ENCODE measurements at places on chromosomes 12 and 14.

GRCh38 chr14:93706360-93706955 lies 81.8 kb downstream of the PRIMA1 start:
- DNase-seq, result no peak

GRCh38 chr14:58133739-58134138 lies 18.3 kb downstream of the ARMH4 start:
- DNase-seq, result peak; percentile 77

DNA sequence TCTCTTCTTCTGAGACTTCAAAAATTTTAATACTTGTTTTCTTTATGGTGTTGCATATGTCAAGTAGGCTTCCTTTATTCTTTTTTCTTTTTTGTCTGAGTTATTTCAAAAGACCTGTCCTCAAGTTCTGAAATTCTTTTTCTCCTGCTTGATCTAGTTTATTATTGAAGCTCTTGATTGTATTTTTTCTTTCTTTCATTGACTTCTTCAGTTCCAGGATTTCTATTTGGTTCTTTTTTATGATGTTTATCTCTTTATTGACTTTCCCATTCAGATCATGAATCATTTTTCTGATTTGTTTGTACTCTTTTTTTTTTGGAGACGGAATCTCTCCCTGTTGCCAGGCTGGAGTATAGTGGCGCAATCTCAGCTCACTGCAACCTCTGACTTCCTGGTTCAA lies 34.1 kb downstream of the IFT43 start:
- DNase-seq, result no peak

GRCh38 chr14:100838493-100839314 lies 12.8 kb downstream of the MEG3 start:
- no peak for DNase-seq

DNA sequence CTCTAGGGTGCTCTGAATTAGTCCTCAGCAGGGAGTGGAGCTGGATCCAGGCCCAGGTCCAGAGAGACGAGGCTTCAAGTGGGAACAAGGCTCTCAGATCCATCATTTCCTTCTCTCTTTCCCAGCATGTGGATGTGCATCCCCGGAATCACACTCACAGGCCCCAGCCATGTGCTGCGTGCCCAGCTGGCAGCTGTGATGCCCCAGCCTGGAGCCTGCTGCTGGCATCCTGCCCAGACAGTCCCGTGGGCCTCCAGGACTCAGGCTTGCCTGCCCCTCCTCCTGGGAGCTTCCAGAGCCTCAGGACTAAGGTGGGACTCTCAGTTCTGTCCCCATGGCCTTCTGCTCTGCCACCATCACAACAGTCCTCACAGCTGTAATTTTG lies 6.2 kb upstream of the KRT84 start:
- DNase-seq, result no peak

DNA sequence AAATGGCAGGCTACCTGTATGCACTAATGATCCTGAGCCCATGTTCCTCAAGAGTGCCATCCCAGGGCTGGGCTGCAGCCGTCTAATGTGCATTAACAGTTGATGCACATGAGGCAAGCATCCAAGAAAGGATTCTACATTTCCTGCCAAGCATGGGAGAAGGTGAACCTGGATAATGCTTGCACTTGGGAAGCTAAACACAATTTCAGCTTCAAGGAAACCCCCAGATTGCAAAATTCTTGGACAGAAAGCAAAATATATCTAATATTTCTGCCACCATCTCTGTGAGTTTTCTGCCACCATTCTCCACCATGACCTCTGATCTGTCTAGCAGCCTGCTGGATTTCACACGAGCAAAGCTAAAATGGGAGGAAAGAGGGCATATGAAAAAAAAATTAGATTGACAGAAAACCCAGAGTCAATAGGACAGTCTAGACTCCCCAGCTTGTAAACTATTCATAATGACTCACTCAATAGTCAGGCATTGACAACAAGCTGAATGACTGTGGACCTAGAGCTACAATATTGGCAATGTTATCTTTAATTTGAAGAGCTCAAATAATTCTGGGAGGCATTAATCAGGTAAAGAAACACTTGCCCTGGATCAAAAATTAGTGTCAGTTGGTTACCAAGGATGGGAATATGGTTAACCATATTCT lies 91.9 kb upstream of the BCL2L14 start:
- DNase-seq, result peak; percentile 26

DNA sequence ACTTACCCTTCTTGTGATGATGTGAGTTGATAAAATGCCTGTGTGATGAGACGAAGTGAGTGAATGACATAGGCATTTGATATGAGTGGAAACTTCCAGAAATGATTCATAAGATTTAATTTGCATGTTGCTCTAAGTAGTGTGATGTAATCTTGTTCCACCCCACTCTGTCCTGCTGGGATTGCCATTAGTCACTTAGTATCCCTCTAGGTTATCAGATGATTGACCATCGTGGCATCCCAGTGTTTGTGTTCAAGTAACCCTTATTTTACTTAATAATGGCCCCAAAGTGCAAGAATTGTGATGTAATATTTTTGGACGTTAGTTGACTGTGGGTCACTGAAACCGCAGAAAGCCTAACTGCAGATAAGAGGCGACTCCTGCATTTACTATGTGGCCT lies 214.4 kb upstream of the DIO2 start:
- DNase-seq, result peak; percentile 90

DNA sequence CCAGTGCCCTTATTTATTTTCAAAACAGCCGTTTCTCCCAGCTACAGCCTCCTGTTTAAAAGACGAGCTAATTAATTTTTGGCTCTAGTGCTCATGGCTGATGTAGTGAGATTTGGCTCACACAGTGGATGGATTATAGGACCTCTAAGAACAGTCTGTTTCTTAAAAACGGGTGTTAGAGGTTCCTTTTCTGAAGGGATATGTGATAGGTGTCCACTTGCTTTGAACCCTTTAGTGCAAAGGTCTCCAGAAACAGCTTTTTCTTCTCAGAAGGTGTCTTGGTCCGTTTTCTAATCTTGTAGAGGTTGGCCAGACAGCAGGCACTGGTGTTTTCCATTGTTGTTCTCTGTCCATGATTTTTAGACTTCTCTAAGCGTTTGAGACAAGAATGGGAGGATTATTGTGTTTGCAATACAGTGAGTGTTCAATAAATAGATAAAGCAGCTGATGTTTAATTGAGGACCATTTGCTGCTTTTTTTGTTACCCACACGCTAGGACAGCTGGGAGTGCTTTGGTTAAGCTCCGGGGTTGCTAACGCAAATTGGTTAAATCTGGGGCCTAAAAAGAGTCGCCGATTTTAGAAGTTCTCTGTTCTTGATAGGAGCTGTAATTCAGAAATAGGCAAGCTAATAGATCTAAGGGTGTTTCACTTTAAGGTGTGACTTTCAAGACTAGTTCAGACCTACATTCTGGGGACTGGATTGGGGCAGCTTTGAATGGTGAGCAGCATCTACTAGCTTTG lies 1.0 kb downstream of the BORCS5 start:
- no peak for DNase-seq

DNA sequence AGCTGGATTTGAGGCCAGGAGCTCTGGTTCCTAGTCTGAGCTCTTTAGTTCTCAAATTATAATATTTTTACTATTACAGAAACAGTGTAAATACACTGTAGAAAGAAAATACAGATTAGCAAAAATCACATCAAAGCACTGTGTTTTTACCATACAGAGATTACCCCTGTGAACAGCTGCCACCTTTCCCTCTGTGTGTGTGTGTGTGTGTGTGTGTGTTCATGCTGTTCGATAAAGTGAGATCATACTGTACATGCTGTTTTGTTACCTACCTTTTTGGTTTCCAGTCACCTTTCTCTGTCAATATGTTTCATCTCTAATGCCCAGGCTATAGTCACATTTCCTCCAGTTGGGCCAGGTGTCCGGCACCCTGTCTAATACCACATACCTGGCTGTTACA lies 26.9 kb downstream of the MVK start:
- no peak for DNase-seq

- DNase-seq, result no peak
These were observed 576.1 kb downstream of the ALG10 start for GRCh38 chr12:34598352-34598827.

GRCh38 chr12:96786791-96787190 lies 120.3 kb upstream of the NEDD1 start:
- DNase-seq, result no peak

DNA sequence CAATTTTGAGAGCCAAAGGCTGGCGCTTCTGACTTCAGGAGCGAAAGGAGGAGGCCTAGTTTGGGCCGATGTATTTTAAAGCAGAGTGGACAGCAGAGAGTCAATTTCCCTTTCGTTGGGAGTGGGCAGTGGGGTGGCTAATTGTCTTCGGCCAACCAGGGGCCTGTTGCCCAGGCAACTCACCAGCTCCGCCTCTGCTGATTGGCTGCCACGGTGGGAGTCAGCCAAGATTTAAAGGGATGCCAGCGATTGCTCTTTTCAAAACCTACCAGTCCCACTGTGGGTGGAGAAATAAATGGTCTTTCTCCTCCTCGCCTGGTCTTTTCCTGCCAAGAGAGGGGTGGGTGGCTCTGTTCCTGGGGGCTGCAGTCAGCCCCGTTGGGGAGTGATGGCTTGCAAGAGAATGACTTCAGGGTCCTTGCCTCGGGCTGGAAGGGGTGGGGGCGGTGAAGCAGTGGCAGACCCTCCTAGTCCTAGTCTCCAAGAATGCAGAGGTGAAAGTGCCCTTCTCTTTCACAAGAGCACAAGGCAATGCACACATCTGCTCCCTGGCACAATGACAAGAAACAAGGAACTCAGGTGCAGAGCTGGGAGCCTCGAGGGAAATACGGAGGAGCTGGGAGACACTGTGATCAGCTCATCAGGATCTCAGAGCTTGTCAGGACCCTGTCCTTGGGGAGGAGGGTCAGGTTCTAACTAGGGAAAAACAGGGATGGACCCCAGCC lies 37.7 kb downstream of the RASAL1 start:
- no peak for DNase-seq

DNA sequence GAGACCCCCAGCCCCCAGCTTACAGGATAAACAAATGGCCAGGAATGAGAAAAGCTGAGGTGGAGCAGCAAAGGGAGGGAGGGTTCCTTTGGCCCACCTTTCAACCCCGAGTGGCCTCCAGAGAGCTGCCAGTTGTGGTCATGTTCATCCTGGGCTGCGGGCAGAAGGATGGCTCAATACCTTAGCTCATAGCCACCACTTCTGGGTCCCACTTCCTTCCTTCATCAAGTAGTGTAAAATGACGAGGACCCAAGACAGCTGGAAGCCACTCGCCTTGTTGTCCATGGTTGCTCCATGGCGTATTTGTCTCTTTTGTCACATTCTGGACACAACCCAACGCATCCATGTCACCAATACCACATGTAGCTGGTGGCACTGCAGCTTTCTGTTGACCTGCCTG lies 24.2 kb downstream of the CRACR2A start:
- DNase-seq, result no peak

DNA sequence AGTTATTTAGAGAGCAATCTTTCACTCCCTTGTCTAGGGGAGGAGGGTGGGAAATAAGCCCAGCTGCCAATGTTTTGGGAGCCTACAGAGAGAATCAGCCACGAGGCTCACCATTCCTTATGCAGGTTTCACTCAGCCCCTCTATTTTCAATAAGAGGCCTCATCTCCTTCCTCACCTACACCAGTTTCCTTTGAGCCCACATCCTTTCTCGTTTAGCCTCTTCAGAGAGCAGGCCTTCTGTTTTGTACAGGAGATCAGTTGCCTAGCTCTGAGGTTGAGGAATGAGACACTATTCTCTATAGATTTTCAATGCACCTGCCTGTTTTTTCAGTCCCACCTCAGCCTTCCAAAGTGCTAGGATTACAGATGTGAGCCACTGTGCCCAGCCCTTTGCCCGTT lies 17.9 kb downstream of the SNAPC1 start:
- DNase-seq, result no peak

- DNase-seq, result no peak
These were observed 176.8 kb downstream of the KIF26A start for GRCh38 chr14:104315169-104315568.

GRCh38 chr12:65082406-65082805 lies 38.7 kb downstream of the WIF1 start:
- DNase-seq, result no peak

DNA sequence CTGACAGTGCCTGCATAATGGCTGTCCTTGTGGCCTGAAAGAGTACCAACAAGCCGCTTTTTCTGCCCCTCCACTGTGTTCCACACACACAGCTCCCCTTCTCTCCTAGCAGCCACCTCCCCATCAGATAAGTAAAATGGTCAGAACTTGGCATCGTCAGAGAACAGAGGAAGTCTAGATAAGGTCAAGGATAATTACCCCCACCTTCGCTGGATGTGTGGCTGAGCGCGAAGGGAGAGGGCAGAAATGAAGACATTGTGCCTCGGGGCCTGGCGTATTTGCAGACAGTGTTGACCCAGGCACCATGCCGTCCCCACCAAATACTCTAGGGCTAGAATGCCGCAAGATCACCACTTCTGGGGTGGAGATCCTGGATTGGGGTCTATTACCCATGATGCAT lies 30.6 kb downstream of the FBXO21 start:
- DNase-seq, result no peak

- peak; percentile 84 for DNase-seq
These were observed 14.5 kb downstream of the FBXL14 start for GRCh38 chr12:1579651-1580435.

DNA sequence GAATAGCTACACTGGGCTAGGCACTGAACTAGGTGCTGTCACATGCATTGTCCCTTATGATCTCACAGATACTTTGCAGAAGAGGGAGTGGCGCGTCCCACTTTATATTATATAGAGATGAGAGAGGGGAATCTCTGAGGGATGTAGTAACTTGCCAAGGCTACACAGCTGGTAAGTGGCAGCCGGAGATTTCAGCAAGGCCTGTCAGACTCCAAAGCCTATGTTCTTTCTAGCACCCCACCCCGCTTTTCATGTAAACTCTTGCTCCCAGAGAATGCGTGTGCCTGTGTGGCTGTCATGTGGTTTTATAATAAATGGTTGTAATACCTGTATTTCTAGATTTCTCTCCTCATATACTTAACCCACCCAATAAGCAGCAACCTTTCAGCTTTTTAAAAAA lies 39.1 kb downstream of the WDR20 start:
- DNase-seq, result no peak

GRCh38 chr14:102951799-102952198 lies 29.3 kb downstream of the AMN start:
- peak; percentile 90 for DNase-seq

- no peak for DNase-seq
These were observed 126.7 kb downstream of the PRKD1 start for GRCh38 chr14:29800961-29801360.

DNA sequence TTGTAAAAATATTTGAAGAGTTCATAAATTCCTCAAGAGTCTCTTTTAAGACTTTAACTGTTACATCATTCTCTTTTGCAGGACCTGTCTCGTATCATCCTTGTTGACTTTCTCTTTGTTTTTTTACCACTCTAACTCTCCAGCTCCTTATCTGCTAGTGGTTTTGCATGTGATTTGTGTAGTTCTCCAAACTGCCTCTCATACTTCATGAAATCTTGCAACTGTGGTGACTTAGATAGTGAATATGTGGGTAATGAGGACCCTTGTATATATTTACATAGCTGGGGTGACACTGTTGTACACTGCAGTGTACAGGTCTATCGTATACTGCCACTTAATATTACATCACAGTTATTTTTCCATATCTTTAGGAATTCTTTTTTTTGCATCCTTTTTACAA lies 40.2 kb upstream of the EMP1 start:
- no peak for DNase-seq

DNA sequence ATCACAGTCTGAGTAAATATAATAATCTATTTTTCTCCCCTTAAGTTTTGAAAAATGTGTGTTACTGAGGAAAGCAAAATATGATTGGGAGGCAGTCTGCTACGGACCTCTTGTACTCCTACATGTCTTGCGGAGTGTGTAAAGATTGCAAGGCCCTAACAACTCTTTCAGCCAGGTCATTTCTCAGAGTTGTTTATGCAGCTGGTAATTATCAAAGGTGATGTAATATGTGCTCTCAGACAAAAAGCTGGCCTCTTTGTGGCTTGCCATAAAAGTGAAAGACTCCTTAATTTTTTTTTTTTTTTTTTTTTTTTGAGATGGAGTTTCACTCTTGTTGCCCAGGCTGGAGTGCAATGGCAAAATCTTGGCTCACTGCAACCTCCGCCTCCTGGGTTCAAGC lies 40.5 kb upstream of the MON2 start:
- peak; percentile 3 for DNase-seq
